ENCODE measurements at places on chromosomes 1 and 21.

- DNase-seq, result no peak
Measured at GRCh38 chr1:247131236-247131635, 27.1 kb upstream of the ZNF669 start.

- no peak for DNase-seq
Measured at GRCh38 chr21:25845729-25846256, 111.0 kb downstream of the GABPA start.

DNA sequence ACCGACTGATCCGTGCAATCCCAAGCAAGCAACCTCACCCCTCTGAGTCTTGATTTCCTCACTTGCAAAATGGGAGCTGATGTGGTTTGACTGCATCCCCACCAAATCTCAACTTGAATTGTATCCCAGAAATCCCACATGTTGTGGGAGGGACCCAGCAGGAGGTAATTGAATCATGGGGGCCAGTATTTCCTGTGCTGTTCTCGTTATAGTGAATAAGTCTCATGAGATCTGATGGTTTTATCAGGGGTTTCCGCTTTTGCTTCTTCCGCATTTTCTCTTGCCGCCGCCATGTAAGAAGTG is 58.4 kb downstream of the FHAD1 start:
- DNase-seq, result no peak

DNA sequence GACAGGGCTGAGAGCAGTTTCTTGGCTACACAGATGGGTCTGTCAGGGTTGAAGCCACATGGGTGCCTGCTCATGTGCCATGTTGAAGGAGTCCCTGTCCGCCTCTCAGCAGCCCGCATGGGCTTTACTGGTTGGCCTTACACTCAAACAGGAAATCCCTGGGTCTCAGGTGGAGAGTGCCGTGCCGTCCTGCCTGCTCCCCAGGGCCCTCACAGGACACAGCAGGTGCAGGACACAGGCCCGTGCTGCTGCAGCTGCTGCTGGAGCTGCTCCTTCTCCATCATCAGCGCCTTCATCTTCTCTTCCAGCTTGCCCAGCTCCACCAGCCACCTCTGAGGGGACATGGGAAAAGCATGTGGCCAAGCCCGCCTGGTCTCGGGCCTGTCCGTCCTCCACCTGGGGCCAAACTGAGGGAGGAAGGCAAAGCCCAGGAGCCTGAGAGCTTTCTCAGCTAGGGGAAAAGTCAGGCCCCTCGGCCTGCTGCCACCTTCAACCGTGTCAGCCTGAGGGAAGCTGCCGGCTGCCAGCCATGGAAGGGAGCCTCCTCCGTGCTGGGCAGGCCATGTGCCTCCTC is 5.5 kb downstream of the SLFNL1 start:
- DNase-seq, result no peak

DNA sequence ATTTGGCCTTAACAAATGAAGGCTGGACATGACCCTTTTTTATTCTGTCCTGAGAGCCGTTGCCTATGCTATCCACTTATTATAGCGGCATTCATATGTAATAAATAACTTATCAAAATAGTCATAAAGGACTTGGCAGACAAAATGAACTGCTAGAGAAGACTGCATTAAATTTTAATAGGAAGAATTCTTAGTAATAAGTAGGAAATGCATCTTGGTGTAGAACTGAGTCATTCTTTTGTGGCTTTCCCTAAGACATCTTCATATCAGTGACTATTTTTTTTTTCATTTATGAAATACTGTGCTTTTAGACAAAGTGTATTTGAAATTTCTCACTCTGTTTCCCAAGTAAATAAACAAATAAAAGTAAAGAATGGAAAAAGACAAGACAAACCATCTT is 45.6 kb downstream of the PBX1 start:
- DNase-seq, result no peak

DNA sequence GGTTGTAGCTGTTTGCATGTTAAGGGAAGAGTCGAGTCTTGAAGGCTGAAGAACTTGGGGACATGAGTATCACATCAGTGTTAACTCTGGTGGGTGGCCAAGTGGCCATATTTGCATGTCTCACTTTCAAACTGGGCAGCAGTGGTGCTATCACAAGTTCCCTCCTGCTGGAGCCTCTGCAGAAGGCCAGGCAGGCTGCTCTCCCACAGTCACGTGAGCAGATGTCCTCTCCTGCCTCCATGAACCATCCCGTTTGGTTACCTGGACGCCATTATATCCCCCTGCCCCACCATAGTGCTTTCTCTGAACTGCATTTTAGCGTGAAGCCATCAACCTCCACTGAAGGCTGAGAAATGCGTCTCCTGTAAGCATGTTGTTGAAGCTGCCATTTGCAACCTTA is 205.1 kb upstream of the LMO4 start:
- DNase-seq, result no peak

- no peak for DNase-seq
Measured at GRCh38 chr1:213381572-213382084, 330.6 kb downstream of the RPS6KC1 start.

- DNase-seq, result no peak
Measured at GRCh38 chr1:105793536-105794146, 1262.8 kb upstream of the PRMT6 start.

GRCh38 chr1:201778279-201779065 is 50.5 kb upstream of the IPO9 start:
- DNase-seq, result no peak

- DNase-seq, result no peak
Measured at GRCh38 chr1:28680151-28680550, 11.6 kb downstream of the GMEB1 start.

DNA sequence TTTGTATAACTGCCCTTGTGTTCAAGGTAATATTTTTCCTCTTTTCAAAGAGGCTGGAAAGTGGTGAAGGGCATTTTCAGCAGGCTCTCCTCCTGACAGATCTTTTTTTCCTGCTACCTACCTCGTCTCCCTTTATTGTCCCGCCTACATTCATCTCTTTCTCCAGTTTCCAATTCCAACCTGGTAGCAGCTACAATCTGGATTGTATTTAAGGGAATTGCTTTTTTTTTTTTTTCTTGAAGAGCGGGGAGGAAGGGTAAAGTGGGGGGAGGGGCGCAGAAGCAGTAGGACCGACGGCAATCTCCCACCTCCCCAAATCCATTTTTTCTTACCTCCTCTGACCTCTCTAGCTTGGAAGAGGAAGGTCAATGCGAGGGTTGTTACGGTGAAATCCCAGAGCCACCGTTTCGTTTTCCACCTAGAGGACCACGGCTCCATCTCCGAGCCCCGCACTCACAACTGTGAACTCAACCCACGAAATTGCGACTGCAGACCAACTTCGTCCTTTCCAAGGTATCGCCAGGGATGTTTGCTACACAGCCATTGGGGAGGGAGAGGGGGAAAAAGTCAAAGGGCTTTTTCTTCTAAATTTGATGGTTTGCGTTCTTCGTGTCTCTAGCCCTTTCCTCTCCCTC is 464 bp downstream of the COL11A1 start:
- no peak for DNase-seq

DNA sequence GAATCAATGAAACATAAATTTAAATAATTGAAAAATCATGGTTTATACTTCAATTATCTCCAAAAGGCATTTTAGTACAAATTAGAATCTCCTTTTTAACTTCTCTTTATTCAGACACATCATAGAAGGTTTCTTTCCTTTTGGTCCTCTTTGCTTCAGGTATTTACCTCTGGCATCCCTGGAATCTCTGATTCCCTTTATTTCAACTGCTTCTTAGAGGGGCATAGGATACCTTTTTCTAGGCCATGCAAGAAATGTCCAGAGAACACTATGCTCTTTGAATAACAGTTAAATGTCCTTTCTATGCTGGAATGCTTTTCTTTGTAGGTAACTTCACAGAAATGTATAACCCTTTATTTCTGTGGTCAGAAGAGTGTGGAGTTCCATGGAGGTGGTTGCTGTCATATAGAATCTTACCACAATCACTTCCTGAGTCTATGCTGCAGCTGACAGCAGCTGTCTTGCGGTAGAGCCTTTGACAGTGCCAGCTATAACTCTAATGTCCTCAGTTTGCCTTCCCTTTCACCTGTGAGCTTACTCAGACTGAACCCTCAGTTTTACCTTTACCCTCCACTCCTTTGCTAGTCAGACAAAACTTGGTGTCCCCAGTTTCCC is 8.6 kb downstream of the LAMC2 start:
- no peak for DNase-seq

- no peak for DNase-seq
Measured at GRCh38 chr1:180907313-180908055, 5.2 kb upstream of the KIAA1614 start.

- no peak for DNase-seq
Measured at GRCh38 chr1:155261493-155261851, 688 bp downstream of the SCAMP3 start.

DNA sequence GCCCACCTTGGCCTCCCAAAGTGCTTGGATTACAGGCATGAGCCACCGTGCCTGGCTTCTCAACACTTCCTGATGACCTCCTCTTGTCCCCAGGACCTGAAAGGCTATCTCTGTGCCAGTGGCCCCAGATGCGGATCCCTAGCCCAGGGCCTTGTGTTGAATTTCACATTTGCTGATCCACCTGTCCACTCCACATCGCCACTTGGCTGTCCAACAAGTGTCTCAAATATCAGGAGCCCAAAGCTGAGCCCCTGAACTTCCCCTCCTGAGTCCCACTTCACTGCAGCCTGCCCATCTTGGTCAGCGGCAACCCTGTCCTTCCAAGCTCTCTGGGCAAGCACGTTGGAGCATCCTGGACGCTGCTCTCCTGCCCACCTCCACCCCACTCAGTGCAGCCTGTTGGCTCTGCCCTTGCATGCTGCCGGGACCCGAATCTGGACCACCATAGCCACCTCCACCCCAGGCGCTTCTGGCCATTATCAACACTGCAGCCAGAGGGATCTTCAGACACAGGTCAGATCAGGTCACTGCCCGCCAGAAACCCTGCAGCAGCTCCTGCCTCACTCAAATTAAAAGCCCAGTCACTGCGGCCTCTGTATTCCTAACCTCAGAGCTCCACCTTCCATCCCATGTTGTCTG is 352.5 kb upstream of the VAMP3 start:
- DNase-seq, result no peak

GRCh38 chr1:27035344-27035743 is 22.7 kb upstream of the TENT5B start:
- no peak for DNase-seq

GRCh38 chr1:226602186-226603021 is 53.8 kb downstream of the STUM start:
- no peak for DNase-seq

GRCh38 chr1:13722808-13723360 is 22.9 kb downstream of the PRDM2 start:
- no peak for DNase-seq

GRCh38 chr1:170296642-170297041 is 150.9 kb downstream of the NTMT2 start:
- no peak for DNase-seq

GRCh38 chr1:76961820-76962207 is 94.5 kb downstream of the ST6GALNAC5 start:
- no peak for DNase-seq

Measured in activated CD8-positive, alpha-beta memory T cell treated with anti-CD3 and anti-CD28 coated beads for 4 hours (primary cell).